ENCODE measurements at places on chromosomes 12 and 14.

GRCh38 chr12:49111206-49111605 lies 559 bp upstream of the LMBR1L start:
- DNase-seq, result no peak

DNA sequence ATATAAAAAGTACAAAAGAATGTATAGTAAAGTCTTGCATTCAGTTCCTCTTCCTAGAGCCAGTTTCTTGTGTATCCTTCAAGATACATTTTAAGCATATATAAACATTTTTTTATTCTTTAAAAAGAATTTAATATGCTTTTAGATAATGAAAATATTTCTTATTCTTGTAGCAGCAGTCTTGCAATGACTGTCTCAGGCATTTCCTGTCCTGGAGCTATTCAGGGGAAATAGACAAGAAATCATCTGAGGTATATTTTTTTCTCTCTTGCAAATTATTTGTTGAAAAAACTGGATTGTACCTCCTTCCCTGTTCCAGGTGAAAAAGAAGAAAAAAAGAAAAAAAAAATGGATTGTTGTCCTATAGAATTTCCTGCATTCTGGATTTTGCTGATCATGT lies 17.0 kb upstream of the ERBB3 start:
- DNase-seq, result no peak

DNA sequence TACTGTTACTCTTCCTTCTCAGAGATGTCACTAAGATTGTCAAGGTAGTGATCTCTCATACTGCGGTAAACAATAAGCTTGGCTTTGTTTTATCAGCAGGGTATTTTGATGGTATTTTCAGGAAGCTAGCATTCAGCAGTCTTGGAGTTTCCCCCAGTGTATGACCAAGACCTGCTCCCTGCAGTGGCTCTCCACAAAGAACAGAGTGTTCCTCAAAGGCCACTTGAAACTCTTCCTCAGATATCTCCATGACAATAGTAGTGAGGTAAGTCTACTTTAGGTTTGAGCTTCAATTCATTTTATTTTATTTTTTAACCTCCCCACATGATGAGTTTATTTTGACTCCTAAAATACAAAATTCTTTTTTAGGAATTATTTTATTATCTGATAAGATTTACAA lies 74.0 kb upstream of the G2E3 start:
- no peak for DNase-seq

DNA sequence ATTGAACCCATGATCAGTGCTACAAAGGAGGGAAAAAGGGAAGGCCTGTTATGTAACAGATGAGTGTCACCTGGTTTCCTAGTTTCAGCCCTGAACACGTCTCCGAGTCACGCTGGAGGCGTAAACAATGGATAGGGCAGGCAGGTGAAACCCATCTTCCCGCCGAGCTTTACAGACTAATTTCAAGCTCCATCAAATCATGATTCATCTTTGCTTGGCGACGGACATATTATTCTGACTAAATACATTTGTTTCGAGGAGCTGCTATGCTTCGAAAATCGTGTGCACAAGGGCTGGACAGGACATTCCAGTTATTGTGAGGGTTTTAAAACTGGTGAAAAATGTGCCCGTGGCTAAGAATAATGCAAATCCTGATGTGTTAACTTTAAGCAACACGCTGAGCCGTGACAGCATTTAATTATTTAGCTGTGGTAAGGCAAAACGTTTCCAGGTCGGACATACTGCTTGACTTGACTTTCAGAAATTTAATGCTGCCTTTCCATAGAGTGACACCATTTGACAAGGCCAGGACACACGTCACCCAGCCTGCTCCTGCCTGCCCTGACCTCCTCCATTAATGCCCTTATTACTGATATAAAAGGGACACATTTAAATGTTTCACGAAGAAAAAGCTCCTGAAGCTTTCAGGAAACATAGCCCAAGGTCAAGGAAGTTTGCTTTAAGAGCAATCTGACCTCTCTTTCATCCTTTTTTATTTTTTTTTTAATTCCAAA lies 1203.5 kb upstream of the TMEM132C start:
- DNase-seq, result no peak

DNA sequence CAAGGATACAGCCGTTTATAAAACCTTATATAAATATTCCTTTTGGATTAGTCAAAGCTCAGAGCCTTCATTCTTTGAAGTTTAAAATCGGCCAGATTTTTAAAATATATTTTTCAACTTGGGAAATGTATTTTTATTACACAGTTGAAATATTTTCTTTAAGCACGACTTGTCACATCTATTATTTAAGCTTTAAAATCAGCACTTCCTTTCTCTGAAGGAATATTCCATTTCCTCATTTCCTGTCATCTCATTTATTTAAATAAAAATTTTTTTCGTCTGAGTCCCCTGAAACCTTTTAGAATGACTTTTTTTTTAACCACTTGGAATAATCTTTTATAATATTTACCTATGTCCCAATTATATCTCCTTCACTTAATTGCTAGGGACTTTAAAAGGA lies 107.5 kb upstream of the PDE3A start:
- DNase-seq, result no peak

DNA sequence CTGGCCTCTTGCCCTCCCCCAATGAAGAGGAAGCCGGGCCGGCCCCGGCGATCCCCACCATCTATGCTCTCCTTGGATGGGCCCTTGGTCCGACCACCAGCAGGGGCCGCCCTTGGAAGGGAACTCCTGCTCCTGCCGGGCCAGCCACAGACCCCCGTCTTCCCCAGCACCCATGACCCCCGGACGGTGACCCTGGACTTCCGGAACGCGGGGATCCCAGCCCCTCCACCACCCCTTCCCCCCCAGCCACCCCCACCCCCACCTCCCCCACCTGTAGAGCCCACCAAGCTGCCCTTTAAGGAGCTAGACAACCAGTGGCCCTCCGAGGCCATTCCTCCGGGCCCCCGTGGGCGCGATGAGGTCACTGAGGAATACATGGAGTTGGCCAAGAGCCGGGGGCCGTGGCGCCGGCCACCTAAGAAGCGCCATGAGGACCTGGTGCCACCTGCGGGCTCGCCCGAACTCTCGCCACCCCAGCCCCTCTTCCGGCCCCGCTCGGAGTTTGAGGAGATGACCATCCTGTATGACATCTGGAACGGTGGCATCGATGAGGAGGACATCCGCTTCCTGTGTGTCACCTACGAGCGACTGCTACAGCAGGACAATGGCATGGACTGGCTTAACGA lies 19.4 kb downstream of the SETD1B start:
- no peak for DNase-seq

- DNase-seq, result peak; percentile 73
Measured at GRCh38 chr12:12611512-12612306, at the start of gene CREBL2. TSS of gene CREBL2 (plus strand) at chr12:12611876. CDS start at chr12:12612173, 297 bp downstream.
